ENCODE measurements at places on chromosomes 11 and 22. TPM values are rescaled to one million over a fixed set of nuclear protein-coding genes. Genes with fewer than 3 reads are reported as not detected.

- peak; percentile 40 for DNase-seq
Measured at GRCh38 chr11:57513911-57514537, 1.5 kb downstream of the SLC43A1 start.

DNA sequence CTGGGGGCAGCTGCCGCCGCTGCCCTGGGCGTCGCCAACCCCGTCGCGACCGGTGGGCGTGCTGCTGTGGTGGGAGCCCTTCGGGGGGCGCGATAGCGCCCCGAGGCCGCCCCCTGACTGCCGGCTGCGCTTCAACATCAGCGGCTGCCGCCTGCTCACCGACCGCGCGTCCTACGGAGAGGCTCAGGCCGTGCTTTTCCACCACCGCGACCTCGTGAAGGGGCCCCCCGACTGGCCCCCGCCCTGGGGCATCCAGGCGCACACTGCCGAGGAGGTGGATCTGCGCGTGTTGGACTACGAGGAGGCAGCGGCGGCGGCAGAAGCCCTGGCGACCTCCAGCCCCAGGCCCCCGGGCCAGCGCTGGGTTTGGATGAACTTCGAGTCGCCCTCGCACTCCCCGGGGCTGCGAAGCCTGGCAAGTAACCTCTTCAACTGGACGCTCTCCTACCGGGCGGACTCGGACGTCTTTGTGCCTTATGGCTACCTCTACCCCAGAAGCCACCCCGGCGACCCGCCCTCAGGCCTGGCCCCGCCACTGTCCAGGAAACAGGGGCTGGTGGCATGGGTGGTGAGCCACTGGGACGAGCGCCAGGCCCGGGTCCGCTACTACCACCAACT lies 1.0 kb downstream of the FUT4 start:
- DNase-seq: peak; percentile 32

- DNase-seq: no peak
Measured at GRCh38 chr11:20021212-20021611, 139.1 kb downstream of the DBX1 start.

DNA sequence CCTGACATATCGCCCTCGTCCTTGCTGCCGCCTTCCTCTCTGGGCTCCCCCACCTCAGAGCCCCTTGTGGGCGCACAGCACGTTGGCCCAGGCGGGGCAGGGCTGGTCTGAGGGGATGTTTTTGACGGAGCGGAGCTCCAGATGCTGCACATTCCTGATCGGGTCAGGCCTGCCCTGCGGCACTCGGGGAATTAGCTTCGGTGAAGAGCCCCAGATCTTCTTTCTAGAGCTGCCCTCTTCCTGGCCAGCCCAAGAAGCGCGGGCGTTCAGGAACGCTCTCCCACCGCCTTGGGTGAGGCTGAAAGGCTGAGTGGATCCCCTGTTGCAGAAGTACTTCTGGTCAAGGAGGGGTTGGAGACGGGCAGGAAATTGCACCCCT lies 12.1 kb downstream of the YPEL4 start:
- peak; percentile 83 for DNase-seq

- DNase-seq: peak; percentile 69
Measured at GRCh38 chr11:118530180-118530682, 761 bp upstream of the TMEM25 start.

DNA sequence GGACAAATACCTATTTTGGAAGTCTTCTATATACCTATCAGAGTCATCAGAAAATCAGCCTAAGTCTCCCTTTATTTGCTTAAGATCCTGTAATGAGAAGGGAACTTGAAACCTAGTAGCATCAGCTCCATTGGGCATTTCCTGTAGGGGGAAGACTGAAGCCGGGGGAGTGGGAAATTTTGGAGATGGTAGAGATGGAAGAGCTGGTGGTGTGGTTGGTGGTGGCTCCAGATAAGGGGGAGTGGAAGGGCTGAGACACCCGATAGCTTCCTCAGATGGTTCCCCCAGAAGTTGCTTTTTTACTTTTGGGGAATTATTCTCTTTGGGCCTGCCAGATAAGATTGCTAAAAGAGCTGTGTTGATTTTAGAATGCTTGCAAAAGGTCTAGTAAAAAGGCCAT lies 16.4 kb upstream of the EI24 start:
- no peak for DNase-seq

GRCh38 chr11:117701781-117702180 lies 95.2 kb downstream of the DSCAML1 start:
- DNase-seq: no peak

DNA sequence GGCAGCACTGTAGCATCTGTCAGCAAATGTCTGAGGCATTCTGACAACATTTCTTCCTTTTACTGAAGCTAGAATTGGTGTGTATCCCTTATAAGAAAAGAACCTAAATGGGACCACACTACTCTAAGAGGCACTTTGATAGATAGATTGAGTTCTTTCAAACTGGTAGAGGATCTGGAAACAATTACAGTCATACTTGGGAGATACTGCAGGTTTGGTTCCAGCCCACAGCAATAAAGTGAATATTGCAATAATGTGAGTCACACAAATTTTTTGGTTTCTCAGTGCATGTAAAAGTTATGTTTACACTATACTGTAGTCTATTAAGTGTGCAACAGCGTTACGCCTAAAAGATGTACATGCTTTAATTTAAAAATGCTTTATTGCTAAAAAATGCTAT lies 96.9 kb downstream of the SBF2 start:
- no peak for DNase-seq

GRCh38 chr11:65695459-65696241 lies 16.4 kb upstream of the KAT5 start:
- peak; percentile 26 for DNase-seq

DNA sequence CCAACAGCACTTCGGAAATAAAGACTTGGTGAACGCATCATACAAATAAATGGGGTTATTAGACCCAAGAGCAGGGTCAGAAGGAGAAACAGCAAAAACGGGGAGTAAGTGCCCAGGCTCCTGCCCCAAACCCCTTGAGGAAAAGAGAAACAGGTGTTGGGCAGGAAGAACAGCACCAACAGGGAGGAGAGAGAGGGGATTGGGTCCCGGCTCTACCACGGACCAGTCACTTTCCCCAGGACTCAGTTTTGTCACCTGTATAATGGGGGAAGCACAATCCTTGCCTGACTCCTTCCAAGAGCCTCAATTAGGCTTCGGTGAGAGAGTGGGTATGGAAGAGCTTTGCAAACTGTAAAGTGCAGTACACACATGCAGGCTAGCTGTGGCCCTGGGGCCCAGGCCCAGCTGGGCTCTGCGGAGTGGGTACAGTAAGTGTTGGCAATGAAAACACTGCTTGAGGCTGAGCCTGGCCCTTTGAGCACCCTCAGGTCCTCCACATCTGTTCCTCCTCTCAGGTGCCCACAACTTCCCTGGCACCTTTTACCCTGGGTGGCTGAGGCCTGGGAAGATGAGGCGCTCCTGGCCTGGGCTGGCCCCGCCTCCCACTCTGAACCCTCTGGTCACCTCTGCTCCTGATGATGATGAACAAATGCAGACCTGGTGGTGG lies 8.9 kb downstream of the SLC29A2 start:
- DNase-seq: no peak

DNA sequence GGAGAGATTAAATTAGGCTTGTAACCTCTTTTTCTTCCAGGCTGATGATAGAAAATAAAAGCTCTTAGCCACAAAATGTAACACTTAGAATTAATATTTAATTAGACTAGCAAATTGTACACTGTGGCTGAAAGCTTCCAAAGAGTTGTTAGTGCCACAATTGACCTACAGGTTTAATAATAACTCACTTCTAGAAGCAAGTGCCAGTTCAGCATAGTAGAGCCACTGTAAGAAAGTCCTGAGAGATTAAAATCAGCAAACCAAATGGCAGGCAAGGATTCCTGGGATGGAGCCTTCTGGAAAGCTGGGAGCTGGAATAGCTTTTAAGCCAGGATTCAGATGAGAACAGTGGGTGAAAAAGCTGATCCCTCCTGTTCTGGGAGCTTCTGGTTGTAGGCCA lies 131.0 kb downstream of the ELP4 start:
- DNase-seq: peak; percentile 2

DNA sequence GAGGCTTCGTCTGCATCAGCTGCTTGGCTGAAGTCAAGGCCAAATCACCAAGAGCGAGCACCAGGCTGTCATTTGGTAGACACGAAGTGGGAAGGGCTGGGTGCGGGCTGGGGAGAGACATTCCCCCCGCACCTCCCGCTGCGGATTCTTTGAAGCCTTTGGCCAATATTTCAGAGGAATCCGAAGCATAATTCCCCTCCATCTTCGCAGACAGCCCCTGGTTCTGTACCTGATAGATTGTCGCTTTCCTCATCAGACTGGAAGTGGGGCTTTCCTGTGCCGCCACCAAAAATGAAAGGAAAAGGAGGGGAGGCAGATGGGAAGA lies 15.3 kb downstream of the BLID start:
- peak; percentile 85 for DNase-seq

DNA sequence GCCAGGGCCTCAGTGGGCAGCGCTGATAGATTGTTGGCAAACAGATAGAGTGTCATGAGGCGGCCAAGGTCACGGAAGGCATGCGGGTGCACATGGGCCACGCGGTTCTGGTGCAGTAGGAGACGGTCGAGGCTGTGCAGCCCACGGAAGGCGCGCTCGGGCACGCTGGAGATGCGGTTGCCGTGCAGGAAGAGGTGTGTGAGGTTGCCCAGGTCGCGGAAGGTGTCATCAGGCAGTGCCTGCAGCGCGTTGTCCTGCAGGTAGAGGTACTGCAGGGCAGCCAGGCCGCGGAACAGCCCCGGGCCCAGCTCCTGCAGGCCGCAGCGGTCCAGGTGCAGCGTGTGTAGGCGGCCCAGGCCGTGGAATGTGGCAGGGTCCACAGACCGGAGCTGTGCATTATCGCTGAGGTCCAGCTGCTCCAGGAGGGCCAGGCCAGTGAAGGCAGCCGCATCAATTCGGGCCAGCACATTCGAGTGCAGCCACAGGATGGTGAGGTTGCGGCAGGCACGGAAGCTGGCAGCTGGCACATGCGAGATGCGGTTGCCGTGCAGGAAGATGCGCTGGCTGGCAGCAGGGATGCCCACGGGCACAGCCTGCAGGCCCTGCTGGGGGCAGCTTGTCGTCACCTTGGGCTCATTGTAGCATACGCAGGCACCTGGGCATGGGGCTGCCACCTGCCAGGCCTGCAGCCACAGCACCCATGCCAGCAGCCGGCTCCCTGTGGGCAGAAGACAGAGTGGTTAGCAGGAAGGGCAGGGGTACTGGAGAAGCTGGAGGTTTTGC lies 25.5 kb downstream of the RTN4R start:
- no peak for DNase-seq

DNA sequence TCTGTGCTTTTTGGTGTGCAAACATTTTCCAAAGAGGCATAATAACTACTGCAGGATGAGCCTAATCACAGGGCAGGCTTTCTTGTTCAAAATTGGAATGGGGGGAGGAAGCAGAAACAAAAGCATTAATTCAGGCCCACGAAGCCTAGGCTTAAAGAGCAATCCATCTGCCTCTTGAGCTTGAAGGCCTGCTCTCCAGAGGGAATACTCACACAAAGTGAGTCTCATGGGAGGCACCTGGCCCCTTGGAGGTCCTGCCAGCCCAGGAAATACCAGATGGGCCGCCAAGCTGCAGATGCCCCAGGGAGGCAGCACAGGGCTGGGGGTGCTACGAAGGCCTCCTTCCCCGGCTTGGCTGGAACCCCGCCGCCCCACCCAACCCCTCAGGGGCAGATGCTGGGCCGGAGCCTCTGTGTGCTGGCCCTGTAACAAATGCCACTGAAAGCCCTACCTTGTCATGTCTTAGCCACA lies 39.3 kb upstream of the COMT start:
- DNase-seq: no peak

- DNase-seq: no peak
Measured at GRCh38 chr22:19992921-19993355, 23.7 kb downstream of the ARVCF start.

- no peak for DNase-seq
Measured at GRCh38 chr22:24496661-24497060, 1.5 kb downstream of the UPB1 start.

- DNase-seq: no peak
Measured at GRCh38 chr11:134429106-134429505, 17.1 kb upstream of the B3GAT1 start.

GRCh38 chr11:113016905-113017304 lies 55.7 kb downstream of the NCAM1 start:
- DNase-seq: no peak

- DNase-seq: no peak
Measured at GRCh38 chr11:131816051-131816450, 445.6 kb downstream of the NTM start.

GRCh38 chr11:79007771-79008402 lies 432.9 kb downstream of the TENM4 start:
- DNase-seq: no peak

GRCh38 chr11:78310500-78310909 lies 107.1 kb downstream of the GAB2 start:
- DNase-seq: peak; percentile 43

GRCh38 chr11:59463190-59463641 lies 6.5 kb downstream of the OR4D6 start:
- peak; percentile 58 for DNase-seq

- DNase-seq: no peak
Measured at GRCh38 chr11:16797776-16798175, 59.3 kb downstream of the C11orf58 start.

SLC22A12 gene
- not detected for total RNA-seq

L3MBTL2 gene
- 15.3 TPM for total RNA-seq

PRG3 gene
- 0.41 TPM for total RNA-seq

HEPN1 gene
- not detected for total RNA-seq

KBTBD3 gene
- 11.3 TPM for total RNA-seq

BDNF gene
- total RNA-seq: 1.5 TPM

RASD2 gene
- 2.8 TPM for total RNA-seq

PRRG4 gene
- total RNA-seq: 5.8 TPM

CAVIN3 gene
- total RNA-seq: 74.2 TPM

CARD18 gene
- total RNA-seq: not detected

CHRM1 gene
- total RNA-seq: 0.10 TPM

OR51I1 gene
- total RNA-seq: not detected

KCNK4 gene
- total RNA-seq: not detected

Measured in tongue (tissue), 3 donors.